ENCODE measurements at places on chromosomes 12 and 14. TPM values are rescaled to one million over a fixed set of nuclear protein-coding genes. Genes with fewer than 3 reads are reported as not detected.

The KCNJ8 gene
- 13.9 TPM for total RNA-seq

- DNase-seq = no peak
Observed at GRCh38 chr12:21643758-21644157, 13.9 kb downstream of the LDHB start.

The THTPA gene
- total RNA-seq = 5.0 TPM

GRCh38 chr12:52006726-52007157 lies at the start of gene TAMALIN:
TAMALIN (plus strand) TSS chr12:52006946; CDS start chr12:52007020, 74 bp downstream.
- peak; percentile 53 for DNase-seq
